ELF-1 (cell line): ENCODE measurements at places on chromosomes 4 and X.

DNA sequence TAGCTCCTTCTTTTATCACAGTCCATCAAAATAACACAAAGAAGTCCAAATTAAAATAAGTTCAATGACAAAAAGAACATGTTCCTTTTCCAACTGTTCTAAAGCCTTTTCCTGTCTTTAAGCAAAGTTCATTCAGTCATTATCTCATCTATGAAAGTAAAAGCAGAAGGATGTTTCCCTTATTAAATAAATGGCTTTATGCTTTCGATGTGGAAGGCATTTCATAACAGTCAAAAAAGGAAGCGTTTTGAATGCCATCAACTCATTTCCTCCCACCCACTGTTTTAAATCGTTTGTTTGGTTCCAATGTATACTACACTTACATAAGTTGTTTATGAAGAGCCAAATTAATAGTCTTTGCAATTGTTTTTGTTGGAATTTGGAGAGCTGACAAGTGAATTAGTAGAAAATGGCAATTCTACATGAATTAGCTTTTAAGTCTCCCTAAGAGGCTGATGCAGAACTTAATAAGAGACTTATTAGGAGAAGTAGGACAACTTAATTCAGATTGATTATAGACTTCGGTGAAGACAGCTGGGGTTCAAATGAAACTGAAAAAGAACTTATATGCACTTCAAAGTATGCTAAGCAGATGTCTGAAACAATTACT lies 392.6 kb upstream of the FTHL17 start:
- no peak for DNase-seq

GRCh38 chrX:45134775-45135174 lies 65.9 kb downstream of the DIPK2B start:
- DNase-seq: no peak

GRCh38 chr4:120991885-120992284 lies 69.4 kb upstream of the PRDM5 start:
- no peak for DNase-seq

DNA sequence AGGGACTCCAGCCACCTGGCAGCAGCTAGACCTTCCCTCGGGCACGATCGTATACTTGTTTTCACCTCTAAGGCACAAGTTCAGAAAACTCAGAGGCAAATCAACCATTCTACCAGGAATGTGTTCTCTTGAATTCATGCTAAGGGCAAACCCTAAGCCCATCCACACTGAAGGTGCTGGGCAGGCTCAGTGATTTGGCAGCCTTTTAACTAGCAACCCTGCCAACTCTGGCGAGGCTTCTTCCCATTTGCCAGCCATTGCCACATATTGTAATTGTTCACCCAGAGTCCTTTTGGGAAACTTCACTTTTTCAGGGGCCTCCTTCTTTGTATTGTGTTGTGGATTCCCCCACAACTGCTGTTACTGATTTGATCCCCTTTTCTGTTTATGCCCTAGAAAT lies 298.6 kb upstream of the LDB2 start:
- DNase-seq: peak; percentile 29

- DNase-seq: peak; percentile 37
These were observed 349.0 kb downstream of the MID1IP1 start for GRCh38 chrX:39150220-39150619.

GRCh38 chr4:84503495-84504437 lies 4.7 kb upstream of the NKX6-1 start:
- peak; percentile 73 for DNase-seq

DNA sequence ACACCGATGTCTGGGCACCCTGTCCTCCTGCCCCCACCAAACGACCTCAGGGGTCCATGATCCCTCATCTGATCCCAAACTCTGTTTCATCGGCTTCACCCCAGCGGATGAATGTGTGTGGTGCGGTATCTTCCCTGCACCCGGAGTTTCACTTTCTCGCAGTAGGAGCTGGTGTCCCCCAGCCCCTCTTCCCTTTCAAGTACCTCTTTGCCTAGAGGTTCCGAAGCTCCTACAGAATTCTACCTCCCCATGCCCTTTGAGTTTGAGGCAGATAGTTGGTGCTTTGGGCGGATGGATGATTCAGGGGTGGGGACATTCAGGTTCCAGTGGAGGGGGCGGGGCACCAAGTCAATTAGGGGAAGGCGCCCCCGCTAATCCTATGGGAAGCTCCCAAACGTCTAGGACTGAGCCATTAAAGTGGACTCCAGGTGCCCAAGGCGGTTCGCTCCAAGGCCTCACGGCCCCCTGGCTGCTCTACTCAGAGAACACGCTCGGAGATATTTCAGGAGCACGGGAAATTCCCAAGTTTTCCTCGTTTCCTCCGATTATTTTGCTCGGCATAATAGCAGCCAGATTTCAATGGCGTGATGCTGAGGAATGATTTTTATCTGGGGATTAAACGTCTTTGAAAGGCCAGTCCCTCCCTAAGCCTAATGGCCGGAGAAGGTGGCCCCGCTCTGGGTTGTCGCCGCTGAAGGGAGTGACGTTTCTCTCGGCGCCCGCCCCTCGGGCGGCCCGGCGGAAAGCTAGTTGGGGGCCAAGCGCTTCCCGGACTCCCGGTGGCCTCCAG lies 1.3 kb downstream of the MSX1 start:
- DNase-seq: peak; percentile 55

- peak; percentile 84 for DNase-seq
These were observed 855 bp downstream of the KLF3 start for GRCh38 chr4:38664706-38665401.

GRCh38 chr4:17066972-17067371 lies 168.5 kb upstream of the LDB2 start:
- no peak for DNase-seq

DNA sequence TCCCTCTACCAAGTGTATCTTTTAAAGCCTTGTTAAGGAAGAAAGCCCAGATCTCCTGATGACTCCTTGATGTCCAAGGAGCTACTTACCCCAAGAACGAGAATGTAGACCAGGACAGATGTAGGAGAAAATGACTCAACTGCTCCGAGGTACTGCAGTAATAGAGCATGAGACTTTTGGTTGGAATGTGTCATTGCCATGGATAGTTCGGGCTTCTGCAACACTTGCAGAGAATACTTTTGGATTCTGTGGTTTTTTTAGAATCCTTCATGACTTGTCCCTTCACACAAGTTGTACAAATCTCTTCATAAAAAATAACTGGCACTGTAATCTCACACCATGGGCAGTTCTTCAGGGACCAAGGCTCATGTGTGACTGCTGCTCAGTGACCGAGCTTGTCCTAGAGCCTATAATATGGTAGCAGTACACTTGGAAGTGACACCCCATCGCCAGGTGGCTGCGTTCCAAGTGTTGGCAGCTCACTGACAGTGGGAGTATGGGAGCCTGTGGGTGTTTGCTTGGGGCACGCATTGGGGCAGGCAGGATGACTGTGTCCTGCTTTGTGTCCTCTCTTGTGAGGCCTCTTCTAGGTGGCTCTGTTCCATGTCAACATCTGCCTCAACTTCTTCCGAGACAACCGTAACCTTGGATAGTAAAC lies 87.9 kb upstream of the WDR1 start:
- no peak for DNase-seq

DNA sequence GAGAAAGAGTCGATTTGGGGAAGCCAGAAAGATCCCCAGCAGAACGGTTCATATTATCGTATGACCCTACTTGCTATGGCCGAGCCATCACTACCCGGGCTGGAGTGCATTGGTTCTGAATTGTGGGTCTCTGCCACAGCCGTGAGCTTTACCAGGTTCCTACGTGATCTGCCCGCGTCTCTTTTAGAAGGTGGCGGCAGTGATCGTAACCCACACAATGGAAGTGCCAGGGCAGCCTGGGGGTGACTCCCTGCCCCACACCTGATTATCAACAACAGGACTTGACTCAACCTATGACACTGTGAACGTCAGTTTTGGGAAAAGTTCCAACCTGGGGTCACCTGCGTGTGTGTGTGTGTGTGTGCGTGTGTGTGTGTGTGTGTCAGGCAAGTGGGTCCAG lies 90.8 kb downstream of the SHOX start:
- no peak for DNase-seq

- no peak for DNase-seq
These were observed 81.3 kb upstream of the TMEM33 start for GRCh38 chr4:41853973-41854372.

- DNase-seq: no peak
These were observed 123.9 kb downstream of the SLC7A11 start for GRCh38 chr4:138118270-138118669.

- DNase-seq: no peak
These were observed 22.3 kb upstream of the NAT8L start for GRCh38 chr4:2036866-2037265.

DNA sequence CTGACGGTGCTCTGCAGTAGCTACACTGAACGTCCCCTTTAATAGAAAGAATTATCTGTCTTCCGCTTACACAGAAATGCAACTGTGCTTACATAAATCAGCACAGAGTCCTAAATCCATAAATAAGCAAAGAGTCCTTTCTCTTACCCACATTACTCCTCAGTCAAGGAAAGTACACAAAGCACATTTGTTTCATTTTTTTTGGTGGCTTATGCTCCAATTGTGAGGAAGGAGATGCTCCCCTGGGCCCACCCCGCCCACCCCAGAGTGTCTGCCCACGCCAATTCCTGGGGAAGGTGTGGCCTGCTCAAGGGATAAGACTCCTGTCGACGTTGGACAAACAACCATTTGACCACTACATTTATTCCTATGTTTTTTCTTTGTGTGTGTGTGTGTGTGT lies 53.8 kb downstream of the CPLX1 start:
- no peak for DNase-seq

DNA sequence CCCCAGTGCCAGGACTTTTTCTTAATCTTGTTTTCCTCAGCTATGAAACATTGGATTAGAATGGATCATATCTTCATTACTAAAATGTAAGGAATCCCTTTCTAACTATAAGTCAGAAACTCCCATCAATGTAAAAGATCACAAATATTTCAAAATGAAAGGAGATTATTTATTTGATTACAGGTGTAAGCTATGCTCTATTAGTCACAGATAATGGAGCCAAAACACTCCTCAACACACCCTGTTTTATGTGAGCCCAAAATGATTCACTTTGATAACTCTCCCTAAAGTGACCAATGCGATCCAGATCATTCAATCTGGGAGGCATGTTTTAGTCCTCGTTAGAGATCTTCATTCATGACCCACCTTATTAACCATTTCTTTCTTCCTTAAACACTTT lies 566.7 kb upstream of the TENM3 start:
- DNase-seq: no peak

DNA sequence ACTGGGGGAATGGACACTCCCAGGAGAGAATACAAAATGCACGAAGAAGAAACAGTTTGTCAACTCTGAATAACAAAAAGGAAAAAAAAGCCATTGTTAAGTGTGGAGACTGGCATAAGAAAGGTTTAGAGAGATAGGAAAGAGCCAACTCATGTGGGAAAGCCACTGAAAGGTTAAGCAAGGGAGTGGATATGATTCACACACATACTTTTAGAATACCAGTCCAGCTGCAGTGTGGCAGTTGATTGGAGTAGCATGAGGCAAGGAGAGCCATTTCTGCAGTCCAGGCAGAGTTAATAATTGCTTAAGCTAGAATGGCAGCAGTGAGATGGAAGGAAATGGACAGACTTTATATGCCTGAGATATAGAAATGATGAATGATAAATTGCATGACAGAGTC lies 36.9 kb upstream of the ADAD1 start:
- no peak for DNase-seq

- DNase-seq: no peak
These were observed 27.9 kb upstream of the TNIP3 start for GRCh38 chr4:121192013-121192412.

DNA sequence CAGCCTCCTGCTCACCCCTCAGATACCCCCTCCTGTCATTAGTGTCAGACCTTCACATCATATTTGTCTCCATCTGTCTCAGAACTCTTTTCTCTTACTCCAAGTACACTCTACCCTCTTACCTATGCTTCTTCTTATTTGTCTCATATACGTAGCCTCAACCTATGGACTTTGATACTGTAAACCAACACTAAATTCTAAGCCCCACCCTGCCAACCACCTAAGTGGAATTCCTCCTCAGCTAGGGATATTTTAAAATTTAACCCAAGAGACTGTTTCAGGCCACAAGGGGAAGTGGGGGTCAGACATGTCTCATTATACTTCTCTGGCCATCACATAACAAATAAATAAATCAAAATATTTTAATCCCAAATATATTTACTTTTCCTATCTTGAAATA lies 778.1 kb upstream of the GRID2 start:
- DNase-seq: no peak

DNA sequence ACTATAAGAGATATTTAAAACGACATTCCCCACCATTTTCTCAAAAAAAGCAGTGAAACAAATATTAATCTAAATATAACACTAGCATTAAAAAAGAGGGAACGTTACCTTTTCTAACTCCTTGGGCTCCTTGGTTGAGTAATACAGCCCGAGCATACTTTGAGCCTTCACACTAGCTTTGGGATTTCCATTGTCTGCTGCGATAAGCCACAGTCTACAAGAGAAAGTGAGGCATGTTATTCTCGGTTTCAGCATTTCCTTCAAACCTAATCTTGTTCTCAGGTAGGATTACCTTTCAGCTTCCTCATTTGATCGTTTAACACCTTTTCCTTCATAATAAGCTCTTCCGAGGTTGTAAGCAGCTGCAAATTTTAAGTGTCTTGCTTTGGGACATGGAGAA lies 21.7 kb downstream of the LRP2BP start:
- DNase-seq: no peak

GRCh38 chr4:23686169-23686897 lies 203.5 kb downstream of the PPARGC1A start:
- no peak for DNase-seq

GRCh38 chrX:135543172-135543571 lies 22.7 kb downstream of the INTS6L start:
- DNase-seq: no peak

DNA sequence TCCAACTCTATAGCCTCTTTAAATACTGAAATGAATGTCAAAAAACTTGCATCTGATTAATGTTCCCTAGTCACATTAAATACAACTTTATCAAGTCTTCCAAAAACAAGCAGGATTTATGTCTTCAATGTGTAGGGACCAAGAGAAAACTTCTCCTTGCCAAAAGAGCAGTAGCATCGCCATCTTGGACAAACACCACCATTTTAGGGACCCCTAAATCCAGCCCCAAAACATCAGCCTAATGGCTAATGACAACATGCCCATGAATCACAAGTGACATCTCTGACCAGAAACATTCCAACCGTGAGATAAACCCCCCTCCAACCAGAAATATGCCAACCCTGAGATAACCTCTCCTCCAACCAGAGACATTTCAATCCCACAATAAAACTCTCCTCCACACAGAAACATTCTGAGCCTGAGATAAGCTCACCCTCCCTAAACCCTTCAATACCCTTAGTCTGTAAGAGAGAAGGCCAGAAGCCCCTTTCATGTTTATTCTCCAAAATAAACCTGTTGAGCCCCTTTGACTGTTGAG lies 697.4 kb downstream of the TRAM1L1 start:
- peak; percentile 43 for DNase-seq

GRCh38 chrX:150574559-150575418 lies 6.4 kb downstream of the MTM1 start:
- DNase-seq: peak; percentile 53

DNA sequence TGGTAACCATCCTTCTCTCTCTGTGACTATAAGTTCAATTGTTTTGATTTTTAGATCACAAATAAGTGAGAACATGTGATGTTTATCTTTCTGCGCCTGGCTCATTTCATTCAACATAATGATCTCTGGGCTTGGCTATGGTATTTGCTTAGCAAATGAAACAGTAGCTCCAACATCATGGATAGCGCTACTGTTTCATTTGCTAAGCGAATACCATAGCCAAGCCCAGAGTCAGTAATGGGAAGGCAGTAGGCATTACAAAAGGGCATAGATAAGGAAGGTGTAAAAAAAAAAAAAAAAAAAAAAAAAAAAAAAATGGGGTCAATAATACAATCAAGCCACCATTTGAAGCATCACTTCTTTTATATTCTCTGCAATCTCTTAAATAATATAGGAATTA lies 469.0 kb upstream of the ATOH1 start:
- DNase-seq: no peak

- DNase-seq: no peak
These were observed 30.0 kb downstream of the BBS12 start for GRCh38 chr4:122762520-122762919.
